Astrocyte (in vitro differentiated cells and primary cell): ENCODE measurements at places on chromosomes 1 and 21.
A peak's percentile ranks its signal among the peaks of the same experiment; 100 is the strongest.

DNA sequence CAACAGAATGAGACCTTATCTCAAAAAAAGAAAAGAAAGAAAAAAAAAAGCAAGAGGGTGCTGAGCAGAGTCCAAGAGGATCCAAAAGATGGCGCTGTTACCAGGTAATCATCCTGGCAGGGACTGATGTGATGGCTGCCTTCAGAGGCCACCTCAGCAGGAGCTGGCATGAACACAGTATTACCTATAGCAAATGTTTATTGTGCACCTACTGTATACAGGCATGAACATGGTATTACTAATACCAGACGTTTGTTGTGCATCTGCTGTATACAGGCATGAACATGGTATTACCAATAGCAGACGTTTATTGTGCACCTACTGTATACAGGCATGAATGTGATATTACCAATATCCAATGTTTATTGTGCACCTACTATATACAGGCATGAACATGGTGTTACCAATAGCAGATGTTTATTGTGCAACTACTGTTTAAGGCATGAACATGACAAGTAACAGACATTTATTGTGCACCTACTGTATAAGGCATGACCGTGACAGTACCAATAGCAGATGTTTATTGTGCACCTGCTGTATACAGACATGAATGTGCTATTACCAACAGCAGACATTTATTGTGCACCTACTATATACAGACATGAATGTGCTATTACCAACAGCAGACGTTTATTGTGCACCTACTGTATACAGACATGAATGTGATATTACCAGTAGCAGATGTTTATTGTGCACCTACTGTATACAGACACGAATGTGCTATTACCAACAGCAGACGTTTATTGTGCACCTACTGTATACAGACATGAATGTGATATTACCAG, 115.1 kb upstream of the TMEM51 start:
- DNase-seq = no peak

GRCh38 chr21:38610623-38611251, 112.5 kb upstream of the ERG start:
- no peak for DNase-seq

DNA sequence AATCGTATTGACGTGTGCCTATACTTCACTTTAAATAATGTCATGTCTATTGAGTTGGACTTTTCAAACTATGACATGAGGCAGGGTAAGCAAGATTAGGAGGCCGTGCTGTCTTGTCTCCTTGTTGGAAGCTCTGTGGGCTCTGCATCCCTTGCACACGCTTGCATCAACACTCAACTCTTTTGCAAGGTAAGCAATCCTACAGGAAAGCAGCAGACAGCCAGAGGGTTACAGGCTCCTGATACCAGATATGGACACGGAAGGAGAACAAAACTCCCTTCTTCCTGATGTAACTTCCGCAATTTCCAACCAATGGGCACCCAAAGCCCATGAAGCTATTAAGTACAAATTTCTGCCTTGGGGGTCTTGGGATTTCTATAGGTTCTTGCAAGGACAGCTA, 1520.7 kb upstream of the B3GALT2 start:
- no peak for DNase-seq

DNA sequence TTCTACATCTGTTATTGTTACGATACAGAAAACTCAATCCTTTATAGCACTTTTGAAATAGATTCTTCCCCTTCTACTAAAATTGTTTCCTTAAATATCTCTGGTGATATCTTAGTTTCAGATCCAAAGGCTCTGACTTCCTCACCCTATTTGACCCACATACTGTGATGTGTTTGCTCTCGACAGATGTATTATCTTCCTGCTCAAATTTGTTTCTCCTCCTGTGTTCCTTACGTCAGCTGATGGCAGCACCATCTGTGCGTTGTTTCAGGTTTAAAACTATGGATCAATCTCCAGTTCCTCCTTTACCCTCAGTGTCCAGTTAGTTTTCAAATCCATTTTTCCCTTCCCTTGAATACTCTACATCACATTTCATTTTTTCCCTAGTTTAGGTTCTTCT, 274.4 kb downstream of the RYR2 start:
- no peak for DNase-seq

DNA sequence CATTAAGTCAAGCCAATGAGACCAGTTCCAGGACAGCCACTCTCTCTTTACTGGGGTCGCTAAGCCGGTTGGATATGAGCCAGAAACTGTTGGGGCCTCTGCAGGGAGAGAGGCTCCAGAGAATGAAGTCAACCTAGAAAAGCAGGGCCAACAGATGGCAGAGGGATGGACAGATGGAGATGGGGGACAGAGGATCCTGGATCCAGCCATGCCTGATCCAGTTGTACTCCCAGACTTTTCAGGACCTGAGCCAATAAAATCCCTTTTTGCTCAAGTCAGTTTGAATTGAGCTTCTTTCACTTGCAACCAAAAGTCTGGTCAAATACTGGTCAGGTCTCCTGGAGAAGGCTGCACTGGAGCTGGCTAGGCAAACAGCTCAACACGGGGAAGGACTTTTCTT, 2.2 kb downstream of the DHCR24 start:
- no peak for DNase-seq

- DNase-seq = peak; percentile 10
These were observed 63.2 kb downstream of the CD247 start for GRCh38 chr1:167454894-167455785.

GRCh38 chr1:52691821-52692220, 6.3 kb downstream of the COA7 start:
- no peak for DNase-seq

GRCh38 chr1:111347026-111347425, 56.4 kb downstream of the CHIA start:
- no peak for DNase-seq

DNA sequence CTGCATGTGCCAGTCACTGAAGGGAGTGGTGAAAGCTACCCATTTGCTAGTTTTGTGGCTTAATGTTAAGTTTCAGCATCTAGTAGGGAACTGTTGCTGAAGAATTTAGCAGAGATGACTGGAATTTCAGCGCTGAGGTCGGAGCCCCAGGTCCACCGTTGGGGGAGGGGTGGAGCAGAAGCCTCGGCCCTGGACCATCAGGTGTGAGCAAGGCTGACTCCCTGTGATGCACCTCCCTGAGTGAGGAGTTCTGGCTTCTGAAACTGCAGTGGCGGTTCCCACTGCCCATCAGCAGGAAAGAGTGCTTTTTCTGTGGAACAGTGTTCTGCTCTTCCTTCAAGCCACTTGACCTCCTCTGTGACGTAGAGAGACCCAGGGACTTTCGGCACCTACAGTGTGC, 1.3 kb downstream of the NOS1AP start:
- no peak for DNase-seq

- no peak for DNase-seq
These were observed 54.6 kb upstream of the NCAM2 start for GRCh38 chr21:20943561-20943997.

DNA sequence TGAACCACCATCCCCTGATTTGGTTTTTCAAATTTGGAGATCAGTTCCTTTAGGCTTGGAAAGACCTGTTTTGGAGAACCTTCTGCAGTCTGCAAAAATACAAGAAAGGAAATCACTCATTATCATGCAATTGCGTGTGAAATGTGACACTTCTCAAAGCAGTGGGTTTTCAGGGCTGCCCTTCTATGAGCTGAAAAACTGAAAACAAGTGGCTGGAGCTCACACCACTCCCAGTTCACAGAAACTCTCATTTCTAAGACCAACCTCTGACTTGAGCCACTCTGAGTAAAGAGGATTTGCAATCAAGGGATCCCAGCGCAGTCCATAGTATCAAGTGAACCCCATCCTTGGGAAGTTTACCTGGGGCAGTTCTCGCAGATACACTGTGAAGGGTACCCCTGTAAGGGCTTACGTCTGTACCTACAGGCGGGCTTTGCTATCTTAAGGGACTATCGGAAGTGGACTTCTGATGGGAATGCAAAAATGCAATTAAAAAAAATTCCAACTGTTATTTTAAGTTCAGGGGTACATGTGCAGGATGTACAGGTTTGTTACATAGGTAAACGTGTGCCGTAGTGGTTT, 12.8 kb downstream of the SH2D1B start:
- DNase-seq = no peak

GRCh38 chr1:4677608-4678007, 23.2 kb downstream of the AJAP1 start:
- DNase-seq = no peak

- no peak for DNase-seq
These were observed 698.7 kb upstream of the ADGRL4 start for GRCh38 chr1:79705218-79705617.

GRCh38 chr1:69363236-69363635, 204.5 kb upstream of the LRRC7 start:
- DNase-seq = no peak

- peak; percentile 89 for DNase-seq
These were observed 5.8 kb downstream of the CSRP1 start for GRCh38 chr1:201501144-201501543.

DNA sequence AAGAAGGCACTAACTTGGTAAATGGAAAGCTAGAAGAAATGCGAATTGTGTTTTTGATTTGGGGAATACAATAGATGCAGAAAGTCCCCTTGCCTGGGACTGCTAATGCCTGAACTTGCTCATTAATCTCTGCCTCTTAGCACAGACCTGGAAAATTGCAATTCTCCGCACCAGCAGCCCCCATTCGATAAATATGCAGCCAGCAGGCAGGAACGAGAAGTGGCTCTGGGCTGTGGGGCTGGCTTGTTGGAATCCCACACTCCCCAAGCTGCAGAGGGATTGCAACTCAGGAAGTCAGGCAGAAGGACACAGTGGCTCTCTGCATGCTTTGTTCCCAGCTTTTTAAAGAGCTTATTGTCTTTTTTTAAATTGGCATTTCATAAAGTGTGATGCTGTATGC, 51.3 kb downstream of the PCP4 start:
- no peak for DNase-seq

GRCh38 chr1:31244326-31244725, 4.6 kb upstream of the NKAIN1 start:
- peak; percentile 29 for DNase-seq

DNA sequence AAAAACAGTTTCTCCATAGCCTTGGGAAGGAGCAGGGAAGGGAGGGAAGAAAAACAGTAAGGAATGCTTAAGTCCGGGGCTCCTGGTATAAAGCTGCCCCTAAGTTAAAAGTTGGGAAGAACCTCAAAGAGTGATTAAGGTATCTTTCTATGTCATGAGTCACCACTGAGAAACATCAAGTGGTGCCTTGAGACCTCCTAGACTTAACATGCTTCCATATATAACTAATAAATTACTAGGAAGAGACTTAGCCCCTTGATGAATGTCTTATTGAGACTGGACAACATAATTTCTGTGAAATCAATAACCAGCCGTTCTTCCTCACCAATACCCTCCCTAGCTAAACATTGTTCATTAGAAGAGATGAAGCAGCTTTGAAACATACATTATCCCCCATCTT, 121.8 kb upstream of the SLC44A3 start:
- peak; percentile 67 for DNase-seq

GRCh38 chr1:198187973-198188588, 31.3 kb downstream of the NEK7 start:
- DNase-seq = no peak

GRCh38 chr1:172699111-172699510, 40.2 kb downstream of the FASLG start:
- DNase-seq = peak; percentile 63

GRCh38 chr1:214427871-214428277, 123.5 kb downstream of the PTPN14 start:
- peak; percentile 99 for DNase-seq

GRCh38 chr1:220251272-220251671, 21.0 kb downstream of the RAB3GAP2 start:
- DNase-seq = no peak

DNA sequence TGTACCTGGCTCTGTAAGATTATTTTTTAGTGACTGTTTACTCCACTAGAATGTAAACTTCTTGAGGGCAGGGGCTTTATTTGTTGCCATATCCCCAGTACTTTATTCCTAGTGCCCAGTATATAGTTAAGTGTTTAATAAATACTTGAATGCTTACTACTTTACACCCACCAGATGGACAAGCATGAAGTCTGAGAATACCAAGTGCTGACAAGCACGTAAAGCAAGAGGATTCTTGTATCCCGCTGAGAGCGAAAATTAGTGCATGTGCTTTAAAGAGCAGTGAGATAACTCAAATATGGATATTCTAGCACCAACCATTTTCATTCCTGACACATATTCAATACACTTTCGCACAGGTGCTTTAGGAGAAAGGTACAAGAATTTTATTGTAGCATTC, 1.5 kb upstream of the SCCPDH start:
- no peak for DNase-seq

DNA sequence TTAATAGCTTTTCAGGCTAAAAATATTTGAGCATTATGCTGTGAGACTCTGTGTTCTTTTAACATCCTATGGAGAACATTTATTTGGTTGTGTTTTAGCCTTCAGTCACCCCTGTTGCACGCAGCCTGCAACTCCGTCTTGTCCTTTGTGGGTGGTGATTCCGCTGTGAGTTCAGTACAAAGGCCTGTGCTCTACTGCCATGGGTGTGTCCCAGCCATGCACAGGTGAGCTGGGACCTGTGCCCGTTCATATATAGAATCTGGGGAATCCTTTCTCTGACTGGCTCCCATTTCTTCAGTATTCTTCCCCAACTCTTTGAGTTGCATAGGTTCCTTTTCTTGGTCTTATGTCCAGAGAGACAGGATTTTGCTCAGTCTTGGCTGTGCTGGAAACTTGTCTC, 61.4 kb downstream of the ACTL8 start:
- no peak for DNase-seq

DNA sequence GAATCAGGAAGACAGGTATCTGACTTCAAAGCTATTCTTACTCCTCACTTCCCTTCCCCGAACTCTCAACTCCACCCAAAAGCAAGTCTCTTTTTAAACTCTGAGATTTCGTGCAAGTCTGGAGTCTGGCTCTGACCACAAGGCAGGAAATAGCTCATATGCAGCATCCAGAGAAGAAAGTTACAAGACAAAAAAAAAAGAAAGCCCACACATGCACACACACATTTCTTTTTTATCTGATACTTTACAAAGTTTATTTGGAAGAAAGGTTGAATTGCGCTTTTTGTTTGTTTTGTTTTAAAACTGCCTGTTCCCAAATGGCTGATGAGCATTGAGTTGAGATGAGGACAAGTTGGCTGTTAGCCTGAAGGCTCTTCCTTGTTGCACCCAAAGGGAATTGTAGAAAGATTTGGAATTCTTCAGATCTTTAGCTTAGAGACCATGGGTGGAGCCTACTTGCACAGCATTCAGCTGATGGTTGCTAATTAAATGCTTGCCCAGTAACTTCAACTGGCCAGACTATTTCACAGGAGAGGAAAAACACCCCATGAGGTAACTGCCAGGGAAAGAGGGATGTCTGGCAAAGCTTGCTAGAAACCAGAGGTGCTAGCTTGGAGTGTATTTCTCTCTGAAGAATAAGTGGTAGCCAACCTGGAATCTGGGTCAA, 490.3 kb downstream of the TTLL7 start:
- peak; percentile 29 for DNase-seq

GRCh38 chr21:29689753-29690152, 250.0 kb downstream of the GRIK1 start:
- DNase-seq = no peak

GRCh38 chr21:15183813-15184257, 119.0 kb upstream of the NRIP1 start:
- DNase-seq = no peak

- DNase-seq = no peak
These were observed 1.3 kb downstream of the S1PR1 start for GRCh38 chr1:101238031-101238628.
